Motor neuron (in vitro differentiated cells): ENCODE measurements at places on chromosomes 1 and 21. TPM values are rescaled to one million over a fixed set of nuclear protein-coding genes. Genes with fewer than 3 reads are reported as not detected.
A peak's percentile ranks its signal among the peaks of the same experiment; 100 is the strongest.

DNA sequence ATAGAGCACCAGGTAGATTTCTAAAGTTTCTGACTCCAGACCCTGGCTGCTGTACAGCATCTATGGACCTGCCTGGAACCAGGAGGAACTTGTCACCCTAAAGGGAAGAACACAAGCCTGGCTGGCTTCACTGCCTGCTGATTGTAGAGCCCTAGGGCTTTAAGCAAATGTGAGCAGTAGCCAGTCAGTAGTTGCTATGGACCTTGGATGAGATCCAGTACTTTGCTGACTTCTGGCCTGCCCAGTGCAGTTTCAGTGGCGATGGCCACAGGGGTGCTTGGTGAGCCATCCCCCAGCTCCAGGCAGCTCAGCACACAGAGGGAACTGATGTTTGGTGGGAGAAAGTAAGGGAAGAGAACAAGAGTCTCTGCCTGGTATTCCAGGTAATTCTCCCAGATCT lies 68.4 kb downstream of the ATP6V1G3 start:
- peak; percentile 85 for ATAC-seq

DNA sequence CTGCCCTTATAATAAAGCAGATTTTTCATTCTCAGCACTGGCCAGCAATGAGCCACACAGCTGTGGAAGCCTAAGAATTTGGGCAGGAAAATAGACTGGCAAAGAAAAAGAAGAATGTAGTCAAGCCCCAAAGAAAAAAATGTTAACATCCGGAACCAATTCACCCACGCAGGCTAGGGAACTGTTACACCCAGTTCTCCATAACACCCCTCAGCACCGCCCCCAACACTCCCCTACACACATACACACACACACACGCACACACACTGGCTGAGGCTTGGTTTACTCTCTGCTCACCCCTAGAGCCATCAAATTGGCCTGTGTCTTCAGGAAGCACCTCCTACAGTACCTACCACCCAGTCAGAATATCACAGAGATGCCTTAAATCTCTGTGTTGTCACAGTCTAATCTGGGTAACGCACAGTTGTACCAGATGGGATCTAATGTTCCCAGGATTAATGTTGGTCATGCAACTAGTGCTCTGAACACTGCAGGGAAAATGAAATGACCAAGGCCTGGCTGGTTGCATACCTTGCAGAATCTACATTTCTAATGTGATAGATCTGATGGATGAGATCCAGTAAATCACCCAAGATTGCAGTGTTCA lies 14.5 kb downstream of the TBX15 start:
- peak; percentile 83 for ATAC-seq

- ATAC-seq = no peak
Measured at GRCh38 chr1:103283841-103284669, 175.7 kb upstream of the COL11A1 start.

GRCh38 chr1:231165371-231165770 lies 3.5 kb downstream of the TRIM67 start:
- ATAC-seq = no peak

DNA sequence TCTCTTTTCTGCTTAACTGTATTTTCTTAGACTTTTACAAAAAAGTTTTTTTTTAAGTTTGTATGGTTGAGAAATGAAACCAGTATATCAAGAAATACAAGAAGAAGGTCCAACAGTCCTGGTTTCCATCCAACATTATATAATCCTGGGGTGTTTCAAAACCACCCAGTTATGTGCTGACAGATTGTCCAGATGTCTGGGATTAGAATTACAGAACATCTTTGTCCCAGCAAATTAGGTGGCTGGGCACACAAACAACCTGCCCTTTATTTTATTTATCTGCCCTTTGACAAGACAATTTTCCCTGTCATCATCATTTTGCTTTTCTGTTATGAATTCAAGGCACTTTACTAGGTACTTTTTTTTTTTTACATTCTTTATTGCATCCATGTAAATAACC lies 622.1 kb downstream of the PLPP3 start:
- ATAC-seq = no peak

GRCh38 chr1:223036479-223036845 lies 106.6 kb downstream of the TLR5 start:
- ATAC-seq = no peak

GRCh38 chr1:192730198-192730597 lies 78.6 kb upstream of the RGS2 start:
- no peak for ATAC-seq

DNA sequence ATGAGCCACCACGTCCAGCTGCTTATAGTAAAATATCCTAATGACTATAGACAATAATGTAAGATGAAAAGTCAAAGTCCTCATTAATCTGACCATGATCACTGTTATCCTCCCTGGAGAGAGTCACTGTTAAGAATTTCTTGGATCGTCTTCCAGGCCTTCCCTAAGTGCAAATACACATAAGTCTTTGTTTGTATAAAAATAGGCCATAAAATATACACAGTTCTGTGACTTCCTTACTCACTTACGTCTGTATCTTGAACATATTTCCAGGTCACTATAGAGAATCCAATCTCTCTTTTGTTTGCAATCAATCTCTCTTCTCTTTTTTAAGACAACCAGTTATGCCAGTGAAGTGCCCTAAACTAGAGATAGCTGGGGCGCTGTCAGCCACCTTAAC lies 89.1 kb upstream of the LYST start:
- ATAC-seq = no peak

DNA sequence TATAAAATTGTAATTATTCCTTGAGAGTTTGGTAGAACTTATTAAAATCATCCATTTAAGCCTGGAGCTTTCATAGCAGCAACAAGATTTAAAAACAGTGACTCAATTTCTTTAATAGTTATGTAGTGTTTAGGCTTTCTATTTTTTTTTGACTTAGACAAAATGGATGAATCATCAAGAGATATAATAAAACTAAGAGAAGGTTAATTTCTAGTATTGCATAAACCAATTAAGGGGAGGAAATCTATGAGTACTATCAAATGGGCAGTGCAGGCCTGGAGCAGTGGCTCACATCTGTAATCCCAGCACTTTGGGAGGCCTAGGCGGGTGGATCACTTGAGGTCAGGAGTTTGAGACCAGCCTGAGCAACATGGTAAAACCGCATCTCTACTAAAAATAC lies 416.3 kb upstream of the USP24 start:
- no peak for ATAC-seq

GRCh38 chr1:201759194-201759815 lies 69.7 kb upstream of the IPO9 start:
- ATAC-seq = no peak

- no peak for ATAC-seq
Measured at GRCh38 chr1:77977989-77978292, 931 bp downstream of the FUBP1 start.

GRCh38 chr21:40215941-40216340 lies 348.7 kb downstream of the PCP4 start:
- no peak for ATAC-seq

- no peak for ATAC-seq
Measured at GRCh38 chr1:38727684-38728584, 131.6 kb downstream of the RRAGC start.

DNA sequence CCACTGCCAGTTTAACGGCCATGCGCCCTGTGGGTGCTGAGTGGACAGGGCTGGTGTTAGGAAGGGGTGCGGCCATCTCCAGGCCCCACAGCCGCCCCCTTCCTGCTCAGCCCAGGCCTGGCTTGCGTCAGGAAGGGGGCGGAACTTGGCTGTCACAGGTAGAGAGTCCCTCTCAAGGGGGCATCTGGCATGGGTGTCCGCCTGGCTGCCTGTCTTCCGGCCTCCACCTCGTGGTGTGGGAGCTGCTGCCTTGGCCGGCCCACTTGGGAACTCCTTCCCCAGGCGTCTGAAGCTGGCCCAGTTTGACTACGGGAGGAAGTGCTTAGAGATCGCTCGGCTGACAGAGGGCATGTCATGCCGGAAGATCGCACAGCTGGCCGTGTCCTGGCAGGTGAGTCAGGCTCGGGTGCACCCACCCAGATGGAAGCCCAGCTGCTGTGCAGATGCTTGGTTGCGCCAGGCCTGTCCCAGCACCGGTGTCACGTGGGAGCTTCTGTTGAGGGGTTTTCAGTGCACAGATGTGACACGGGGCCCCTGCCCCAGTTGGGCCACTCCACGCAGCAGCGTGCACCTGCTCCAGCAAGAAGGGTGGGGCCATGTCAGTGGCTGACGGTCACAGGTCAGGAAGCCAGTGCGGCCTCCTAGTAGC lies 9.1 kb upstream of the ATAD3B start:
- ATAC-seq = peak; percentile 81

DNA sequence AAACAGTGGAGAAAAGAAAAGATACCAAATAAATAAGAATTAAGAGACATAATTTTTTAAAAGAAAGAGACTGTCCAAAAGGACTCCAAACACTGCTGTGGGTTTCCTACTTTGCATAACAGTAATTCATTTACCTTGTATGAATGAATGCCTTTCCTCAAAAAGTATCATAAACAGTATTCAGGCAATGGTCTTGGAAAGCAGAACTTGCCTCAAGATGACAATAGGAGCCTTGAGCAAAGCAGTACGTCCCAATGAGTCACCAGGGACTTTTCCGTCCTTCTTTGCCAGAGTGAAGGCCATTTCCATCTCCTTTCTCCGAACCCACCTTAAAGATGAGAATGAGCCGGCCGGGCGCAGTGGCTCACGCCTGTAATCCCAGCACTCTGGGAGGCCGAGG lies 186.4 kb downstream of the ZBTB18 start:
- ATAC-seq = no peak

ZNF683 gene
- 0.31 TPM in 1 of 2 replicates, not detected in the other for total RNA-seq

BGLAP gene
- 1.00 and 3.2 TPM in 2 replicates for total RNA-seq

SELENBP1 gene
- total RNA-seq = 124 and 135 TPM in 2 replicates

CIART gene
- 8.7 and 10.8 TPM in 2 replicates for total RNA-seq

IL19 gene
- 0.27 and 0.63 TPM in 2 replicates for total RNA-seq
